Esophagus muscularis mucosa (tissue), 4 donors: ENCODE measurements at places on chromosomes 11 and 22. TPM values are rescaled to one million over a fixed set of nuclear protein-coding genes. Genes with fewer than 3 reads are reported as not detected.

DNA sequence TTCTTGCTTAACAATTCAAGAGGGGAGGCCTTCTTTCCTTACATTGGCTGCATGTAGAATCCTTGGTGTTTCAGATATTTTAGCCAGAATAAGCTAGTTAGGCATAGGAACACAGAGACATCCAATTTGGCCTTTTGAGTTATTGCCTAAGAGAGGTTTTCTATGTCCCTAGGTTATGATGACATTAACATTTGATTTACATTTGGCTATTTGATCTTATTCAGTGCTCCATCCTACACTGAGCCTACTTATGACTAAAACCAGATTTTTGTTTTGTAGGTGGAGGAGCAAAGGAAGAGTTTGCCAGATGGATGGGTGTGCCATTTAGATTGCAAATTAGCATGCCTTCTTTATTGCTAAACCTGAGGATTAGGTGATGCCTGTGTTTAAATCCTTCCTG is 11.1 kb upstream of the SLC37A2 start:
- H3K36me3 ChIP-seq, result no peaks in the 10 kb centered on the region
- no peak for DNase-seq
- H3K27ac ChIP-seq, result no peak overlapping the region

DNA sequence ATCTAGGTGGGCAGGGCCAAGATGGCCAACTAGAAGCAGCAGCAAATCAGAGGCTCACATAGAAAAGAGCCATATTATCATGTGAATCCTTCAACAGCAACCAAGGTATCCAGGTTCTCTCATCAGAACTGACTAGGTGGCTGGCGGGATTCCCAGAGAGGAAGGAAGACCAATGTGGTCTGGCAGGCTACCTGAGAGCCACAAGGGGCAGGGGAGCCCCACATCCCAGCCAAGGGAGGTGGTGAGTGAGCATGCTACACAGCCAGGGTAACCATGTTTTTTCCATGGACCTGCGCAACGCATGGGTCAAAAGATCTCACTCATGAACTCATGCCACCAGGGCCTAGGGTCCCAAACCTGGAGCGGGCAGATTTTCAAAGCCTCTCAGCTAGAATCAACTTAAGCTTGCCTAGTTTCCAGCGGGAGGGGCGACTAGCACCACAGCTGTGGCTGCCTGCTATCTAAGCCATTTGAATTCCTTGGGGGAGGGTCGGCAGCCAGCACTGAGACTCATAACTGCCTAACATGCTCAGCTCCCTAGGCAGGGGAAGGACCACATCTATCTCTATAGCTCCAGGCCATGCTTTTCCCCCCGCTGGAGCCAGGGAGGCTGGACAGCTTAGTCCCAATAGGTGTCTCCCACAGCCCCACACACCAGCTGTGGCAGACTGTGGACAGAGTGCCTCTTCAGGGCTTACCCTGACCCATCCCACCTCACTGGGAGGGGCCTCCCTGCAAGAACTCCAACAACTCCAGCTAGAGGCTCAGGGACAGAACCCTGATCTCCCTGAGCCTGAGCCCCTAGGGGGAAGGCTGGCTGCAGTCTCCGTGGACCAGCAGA is 28.7 kb upstream of the CASP12 start:
- no peak overlapping the region for H3K27ac ChIP-seq
- H3K36me3 ChIP-seq, result no peaks in the 10 kb centered on the region
- H3K27me3 ChIP-seq, result no peaks in the 10 kb centered on the region
- no peak overlapping the region for H3K4me3 ChIP-seq
- no peak for DNase-seq

- no peak overlapping the region for H3K27ac ChIP-seq
- H3K27me3 ChIP-seq, result no peaks in the 10 kb centered on the region
- H3K36me3 ChIP-seq, result no peaks in the 10 kb centered on the region
- H3K4me1 ChIP-seq, result no peaks in the 10 kb centered on the region
- no peak overlapping the region for H3K4me3 ChIP-seq
- no peak for DNase-seq
Measured at GRCh38 chr11:28447226-28447625, 339.0 kb downstream of the METTL15 start.

DNA sequence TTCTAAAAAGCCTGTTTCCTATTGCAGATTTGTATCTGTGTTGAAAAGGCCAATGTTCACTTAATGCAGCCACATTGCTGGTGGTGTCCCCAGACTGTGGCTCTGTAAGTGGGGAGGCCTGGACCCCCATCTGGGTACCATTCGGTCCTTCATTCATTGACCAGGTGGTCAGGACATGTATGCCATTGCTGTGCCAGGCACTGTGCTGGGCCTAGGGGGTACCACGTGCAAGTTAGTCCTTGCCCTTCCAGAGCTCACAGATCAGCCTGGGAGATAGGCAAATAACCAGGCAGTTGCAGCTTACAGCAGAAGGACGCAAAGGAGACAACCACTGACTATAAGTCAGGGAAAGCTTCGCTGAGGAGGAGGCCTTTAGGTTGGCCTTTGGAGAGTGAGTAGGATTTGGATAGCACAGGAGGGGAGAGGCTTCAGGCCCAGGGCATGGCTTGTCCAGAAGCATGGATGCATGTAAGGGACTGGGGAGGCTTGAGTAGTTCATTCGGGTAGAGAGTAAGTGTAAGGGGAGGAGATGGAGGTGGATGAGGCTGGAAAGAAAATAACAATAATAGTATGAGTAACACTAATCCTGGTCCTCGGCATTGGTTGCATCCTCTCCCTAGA is 5.0 kb downstream of the PRDM11 start:
- H3K27ac ChIP-seq, result no peak overlapping the region
- H3K4me1 ChIP-seq, result peaks cover 48% of the 10 kb centered on the region

- no peaks in the 10 kb centered on the region for H3K27me3 ChIP-seq
- DNase-seq, result no peak
Measured at GRCh38 chr11:63273685-63274084, 30.3 kb upstream of the SLC22A25 start.

GRCh38 chr11:18455686-18456372 is at the start of gene LDHAL6A:
Gene LDHAL6A (plus strand): TSS chr11:18455856. CDS start chr11:18456681, 825 bp downstream.
- no peak within 1 kb of the TSS for H3K27ac ChIP-seq
- H3K36me3 ChIP-seq, result no peaks in the 10 kb centered on the region
- no peaks in the 10 kb centered on the region for H3K4me1 ChIP-seq
- no peak within 1 kb of the TSS for H3K4me3 ChIP-seq

DNA sequence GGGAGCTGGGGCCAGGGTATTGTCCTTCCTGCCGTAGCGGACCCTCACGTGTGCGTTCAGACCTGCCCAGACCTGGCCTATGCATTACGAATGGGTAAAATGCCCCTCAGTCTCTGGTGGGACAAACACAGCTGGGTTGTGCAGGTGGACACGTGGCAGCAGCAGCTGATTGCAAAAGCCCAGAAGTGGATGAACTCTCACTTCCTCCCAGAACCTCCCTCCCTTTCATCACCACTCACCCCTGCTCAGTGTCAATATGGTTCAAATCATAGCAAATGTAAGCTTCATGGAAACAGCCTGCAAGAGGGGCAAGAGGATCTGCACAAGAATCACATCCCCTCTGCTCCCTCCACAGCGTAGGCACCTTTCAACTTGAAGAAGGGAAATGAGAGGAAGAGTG is 352.1 kb downstream of the OPCML start:
- H3K27ac ChIP-seq, result no peak overlapping the region
- no peaks in the 10 kb centered on the region for H3K36me3 ChIP-seq
- H3K4me3 ChIP-seq, result no peak overlapping the region
- no peaks in the 10 kb centered on the region for H3K27me3 ChIP-seq
- H3K4me1 ChIP-seq, result no peaks in the 10 kb centered on the region

DNA sequence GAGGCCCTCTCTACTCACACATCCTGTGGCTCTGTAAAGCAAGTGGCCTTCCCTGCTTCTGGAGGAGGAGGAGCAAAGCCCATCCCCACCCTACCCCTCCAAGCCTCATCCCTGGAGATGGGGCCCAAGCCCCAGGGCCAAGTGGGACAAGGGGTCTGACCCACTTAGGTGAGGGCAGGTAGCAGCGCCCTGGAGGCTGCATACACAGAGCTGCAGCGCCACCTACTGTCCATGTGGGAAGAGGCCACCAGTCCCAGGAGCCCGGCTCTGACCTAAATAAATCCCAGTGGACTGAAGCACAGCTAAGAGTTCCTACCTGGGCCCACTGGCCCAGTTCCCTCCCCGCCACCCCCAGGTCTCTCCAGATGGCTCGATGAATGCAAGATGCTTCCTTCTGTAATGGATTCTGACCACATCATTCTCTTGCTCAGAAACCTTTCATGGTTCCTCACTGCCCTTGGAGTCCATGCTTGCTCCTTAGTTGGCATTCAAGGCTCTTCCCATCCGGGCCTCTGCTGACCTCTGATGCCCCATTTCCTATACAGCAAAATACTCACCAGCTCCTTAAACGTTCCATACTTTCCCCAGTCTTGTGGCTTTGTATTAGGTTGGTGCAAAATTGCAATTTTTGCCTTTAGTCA is 62.1 kb downstream of the THAP12 start:
- H3K27ac ChIP-seq, result no peak overlapping the region
- peak; percentile 95 for DNase-seq
- H3K4me3 ChIP-seq, result no peak overlapping the region
- peaks cover 3% of the 10 kb centered on the region for H3K4me1 ChIP-seq
- no peaks in the 10 kb centered on the region for H3K36me3 ChIP-seq

DNA sequence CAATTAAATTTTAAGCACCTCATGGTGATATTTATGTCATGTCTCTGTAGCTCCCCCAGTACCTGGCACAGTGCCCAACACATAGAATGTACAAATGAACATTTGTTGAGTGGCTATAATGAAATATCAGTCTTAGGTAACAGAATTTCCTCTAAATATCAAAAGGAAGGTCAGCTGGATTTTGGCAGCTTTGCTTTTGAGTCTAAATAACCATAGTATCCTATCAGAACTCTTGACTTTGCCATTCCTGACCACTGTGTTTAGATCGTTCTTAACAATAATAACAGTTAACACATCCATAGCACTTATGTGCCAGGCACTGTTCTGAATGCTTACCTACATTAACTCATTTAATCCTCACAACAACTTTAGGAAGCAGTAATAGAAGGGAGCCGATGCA is 26.6 kb downstream of the TMEM123 start:
- no peak overlapping the region for H3K4me3 ChIP-seq
- DNase-seq, result no peak
- H3K27me3 ChIP-seq, result no peaks in the 10 kb centered on the region

- no peaks in the 10 kb centered on the region for H3K36me3 ChIP-seq
- H3K27ac ChIP-seq, result no peak overlapping the region
- DNase-seq, result no peak
- peaks cover 76% of the 10 kb centered on the region for H3K27me3 ChIP-seq
- H3K4me1 ChIP-seq, result no peaks in the 10 kb centered on the region
Measured at GRCh38 chr22:49691256-49691655, 136.4 kb downstream of the BRD1 start.

DNA sequence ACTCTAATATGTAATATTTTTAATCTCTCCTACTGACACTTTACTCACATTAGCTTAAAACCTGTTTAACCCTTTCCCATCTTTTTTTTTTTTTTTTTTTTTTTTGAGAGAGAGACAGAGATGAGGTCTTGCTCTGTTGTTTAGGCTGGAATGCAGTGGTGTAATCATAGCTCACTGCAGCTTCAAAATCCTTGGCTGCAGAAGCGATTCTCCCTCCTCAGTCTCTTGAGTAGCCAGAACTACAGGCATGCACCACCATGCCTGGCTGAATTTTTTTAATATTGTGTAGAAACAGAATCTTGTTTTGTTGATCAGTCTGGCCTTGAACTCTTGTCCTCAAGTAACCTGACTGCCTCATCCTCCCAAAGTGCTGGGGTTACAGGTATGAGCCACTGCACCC is 37.3 kb downstream of the PAMR1 start:
- H3K4me1 ChIP-seq, result peaks cover 7% of the 10 kb centered on the region
- H3K27ac ChIP-seq, result no peak overlapping the region
- H3K4me3 ChIP-seq, result no peak overlapping the region
- H3K36me3 ChIP-seq, result no peaks in the 10 kb centered on the region
- no peaks in the 10 kb centered on the region for H3K27me3 ChIP-seq
- no peak for DNase-seq

DNA sequence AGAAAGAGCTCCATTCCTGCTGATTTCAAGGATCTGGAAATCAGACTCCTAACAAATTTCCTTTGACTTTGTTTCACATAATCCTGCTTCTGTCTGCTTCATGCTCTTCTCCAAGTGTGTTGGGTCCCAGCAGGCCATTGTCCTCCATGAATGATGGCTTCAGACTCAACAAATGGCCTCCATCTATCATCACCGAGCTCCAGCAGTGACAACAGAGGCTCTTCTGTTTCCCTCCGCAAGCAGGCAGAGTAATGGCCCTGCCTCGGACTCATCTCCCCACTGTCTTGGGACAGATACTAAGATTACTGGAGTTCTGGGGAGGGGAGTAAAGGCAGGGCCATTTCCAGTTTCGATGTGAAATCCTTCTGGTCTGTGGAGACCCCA is 127.3 kb downstream of the TENM4 start:
- no peaks in the 10 kb centered on the region for H3K36me3 ChIP-seq
- H3K27ac ChIP-seq, result no peak overlapping the region
- no peaks in the 10 kb centered on the region for H3K27me3 ChIP-seq
- H3K4me1 ChIP-seq, result no peaks in the 10 kb centered on the region
- no peak overlapping the region for H3K4me3 ChIP-seq
- DNase-seq, result no peak

GRCh38 chr11:67032830-67033551 is 10.1 kb downstream of the SYT12 start:
- peaks cover 14% of the 10 kb centered on the region for H3K4me1 ChIP-seq
- H3K27ac ChIP-seq, result no peak overlapping the region
- H3K4me3 ChIP-seq, result no peak overlapping the region
- no peak for DNase-seq
- H3K36me3 ChIP-seq, result no peaks in the 10 kb centered on the region

- H3K27me3 ChIP-seq, result no peaks in the 10 kb centered on the region
- no peak for DNase-seq
- H3K36me3 ChIP-seq, result no peaks in the 10 kb centered on the region
- no peak overlapping the region for H3K4me3 ChIP-seq
Measured at GRCh38 chr11:133269267-133269666, 263.0 kb downstream of the OPCML start.

GRCh38 chr22:46661221-46661851 is 41.1 kb downstream of the GRAMD4 start:
- no peak for DNase-seq
- H3K36me3 ChIP-seq, result peaks cover 68% of the 10 kb centered on the region
- no peaks in the 10 kb centered on the region for H3K27me3 ChIP-seq
- no peak overlapping the region for H3K27ac ChIP-seq

- DNase-seq, result no peak
- H3K4me1 ChIP-seq, result peaks cover 11% of the 10 kb centered on the region
- H3K4me3 ChIP-seq, result no peak overlapping the region
- peak overlapping the region; percentile 25 for H3K27ac ChIP-seq
Measured at GRCh38 chr11:70779433-70780245, 381.3 kb downstream of the CTTN start.

GRCh38 chr22:17912945-17913721 is 111.2 kb downstream of the MICAL3 start:
- no peak for DNase-seq
- H3K27ac ChIP-seq, result peak overlapping the region; percentile 85
- H3K4me1 ChIP-seq, result peaks cover 72% of the 10 kb centered on the region
- H3K4me3 ChIP-seq, result no peak overlapping the region
- H3K27me3 ChIP-seq, result no peaks in the 10 kb centered on the region
- H3K36me3 ChIP-seq, result no peaks in the 10 kb centered on the region

- no peak overlapping the region for H3K4me3 ChIP-seq
- peak overlapping the region; percentile 89 for H3K27ac ChIP-seq
- H3K27me3 ChIP-seq, result no peaks in the 10 kb centered on the region
Measured at GRCh38 chr11:76781046-76781801, 1.9 kb upstream of the TSKU start.

GRCh38 chr11:134988495-134988894 is 576.5 kb upstream of the B3GAT1 start:
- H3K36me3 ChIP-seq, result no peaks in the 10 kb centered on the region
- H3K27me3 ChIP-seq, result no peaks in the 10 kb centered on the region
- no peak overlapping the region for H3K27ac ChIP-seq
- no peaks in the 10 kb centered on the region for H3K4me1 ChIP-seq

The SLC22A8 gene
- total RNA-seq, result not detected

The TRIM49 gene
- not detected for total RNA-seq

The LMNTD2 gene
- 3.1 TPM for total RNA-seq

The PRRG4 gene
- 1.7 TPM for total RNA-seq

The MAPK8IP2 gene
- 3.0 TPM for total RNA-seq

The ADM gene
- total RNA-seq, result 123 TPM
